Right hindlimb (tissue), 1 donor: ENCODE measurements at places on chromosomes 2 and 18.

GRCh38 chr2:191566344-191566743 is 111.6 kb upstream of the NABP1 start:
- peak; percentile 37 for DNase-seq

GRCh38 chr2:65146078-65146477 is 16.2 kb upstream of the RAB1A start:
- no peak for DNase-seq

DNA sequence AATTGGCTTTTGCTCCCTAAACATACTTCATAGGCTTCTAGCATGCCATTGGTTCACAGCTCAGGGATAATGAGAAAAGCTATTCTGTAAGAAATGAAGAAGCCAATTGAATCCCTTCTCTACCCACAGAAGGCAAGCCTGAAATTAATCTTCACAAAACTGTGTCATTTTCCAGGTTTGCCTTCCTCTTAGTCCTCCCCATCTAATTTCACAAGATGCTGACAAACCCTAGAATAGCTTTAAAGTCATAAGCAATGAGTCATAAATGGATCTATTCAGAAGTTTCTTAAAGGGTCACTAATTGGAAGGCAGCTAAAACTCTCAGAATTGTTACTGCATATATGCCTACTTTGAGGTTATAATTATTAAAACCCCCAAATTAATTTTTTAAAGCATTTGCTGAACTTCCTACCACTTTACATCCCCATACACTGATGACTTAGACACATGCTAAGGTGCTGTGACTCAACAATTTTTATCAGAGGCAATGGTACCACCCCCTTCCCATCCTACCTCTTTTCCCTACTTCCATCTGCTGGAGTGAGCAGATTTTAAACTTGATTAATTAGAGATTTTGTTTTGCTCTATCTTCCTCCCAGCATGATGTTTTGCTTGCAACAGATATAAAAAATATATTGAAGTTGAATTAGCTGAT is 51.3 kb upstream of the NABP1 start:
- no peak for DNase-seq

DNA sequence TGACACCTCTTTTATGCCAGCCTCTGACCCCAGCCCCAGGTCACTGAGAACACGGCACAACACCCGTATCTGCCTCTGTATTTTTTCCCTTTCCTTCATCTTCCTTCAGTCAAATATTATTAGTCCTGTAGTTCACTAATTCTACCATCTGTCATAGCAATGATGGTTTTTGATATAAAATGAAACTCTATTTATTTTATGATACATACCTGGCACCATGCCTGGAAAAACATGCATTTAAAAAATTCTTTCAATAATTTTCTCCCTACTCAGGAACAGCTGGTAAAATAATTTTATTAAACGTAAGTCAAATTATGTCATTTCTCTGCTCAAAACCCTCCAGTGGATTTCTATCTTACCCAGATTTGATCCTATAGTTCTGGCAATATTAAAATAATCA is 224.7 kb downstream of the CDH7 start:
- no peak for DNase-seq

DNA sequence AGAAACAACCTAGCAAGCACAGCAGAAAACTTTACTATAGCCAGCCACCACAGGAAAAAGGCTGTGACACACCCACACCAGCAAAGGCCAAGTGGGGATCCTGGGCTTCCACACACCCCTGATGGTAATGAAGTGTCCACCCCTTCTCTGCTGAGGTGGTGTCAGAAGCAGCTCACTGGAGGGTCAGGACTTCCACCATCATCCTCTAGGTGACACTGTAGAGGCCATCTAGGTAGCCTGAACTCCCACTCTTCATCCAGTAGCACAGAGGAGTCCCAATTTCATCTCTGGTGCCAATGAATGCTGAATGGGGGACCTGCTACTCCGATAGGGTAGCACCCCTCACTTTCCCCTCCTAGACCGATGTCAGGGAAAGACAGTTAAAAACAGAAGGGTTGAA is 1544.4 kb downstream of the LRP1B start:
- DNase-seq: no peak

DNA sequence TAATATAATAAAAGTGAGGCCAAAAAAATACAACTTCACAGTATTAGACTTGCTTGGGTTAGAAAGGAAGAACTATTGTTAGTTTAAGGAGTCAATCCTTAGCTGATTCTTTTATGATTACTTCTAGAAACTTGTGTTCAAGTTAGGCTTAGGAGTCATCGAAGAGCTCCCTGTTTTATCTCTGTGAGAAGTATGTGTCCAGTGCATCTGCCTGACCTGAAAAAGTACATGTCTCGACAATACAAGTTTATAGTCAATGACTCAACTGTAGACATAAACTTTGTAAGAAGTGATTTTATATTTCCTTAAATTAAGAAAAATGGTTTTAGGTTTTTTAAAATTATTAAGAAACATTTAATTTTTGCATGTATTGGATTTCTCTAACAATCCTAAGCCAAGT is 571.2 kb downstream of the ZEB2 start:
- no peak for DNase-seq

- no peak for DNase-seq
These were observed 15.6 kb upstream of the RMND5A start for GRCh38 chr2:86704459-86704971.

DNA sequence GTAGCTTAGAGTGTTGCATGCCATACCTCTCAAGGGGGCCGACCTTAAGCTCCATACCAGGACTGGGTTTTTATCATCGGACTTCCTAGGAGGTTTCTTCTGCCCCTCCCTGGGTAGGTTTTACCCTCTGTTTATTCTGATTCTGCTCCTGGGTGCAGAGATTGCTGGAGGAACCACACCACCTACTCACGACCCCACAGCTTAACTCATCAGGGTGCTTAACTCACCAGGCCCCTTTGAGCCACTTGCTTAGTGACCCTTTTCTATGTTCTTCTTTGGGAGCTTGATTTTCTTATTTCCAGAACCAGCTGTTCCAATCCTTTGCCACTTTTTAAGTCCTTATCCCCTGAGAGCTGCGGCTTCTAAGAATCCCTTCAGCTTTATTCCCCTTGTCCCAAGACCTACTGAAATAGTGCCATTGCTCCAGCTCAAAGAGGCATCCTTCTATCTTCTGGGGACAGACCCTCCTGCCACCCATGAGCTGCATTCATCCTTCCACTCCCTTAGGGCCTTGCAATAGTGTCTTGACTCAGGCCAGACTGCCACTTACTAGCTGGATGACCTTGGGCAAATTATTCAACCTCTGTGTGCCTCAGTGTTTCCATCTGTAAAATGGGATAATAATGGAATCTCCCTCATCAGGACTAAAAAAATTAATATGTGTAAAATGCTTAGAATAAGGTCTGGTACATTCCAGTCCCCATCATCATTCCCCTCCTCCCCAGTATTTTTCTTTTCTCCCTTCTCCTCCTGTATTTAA is 5.8 kb downstream of the OXER1 start:
- DNase-seq: no peak

DNA sequence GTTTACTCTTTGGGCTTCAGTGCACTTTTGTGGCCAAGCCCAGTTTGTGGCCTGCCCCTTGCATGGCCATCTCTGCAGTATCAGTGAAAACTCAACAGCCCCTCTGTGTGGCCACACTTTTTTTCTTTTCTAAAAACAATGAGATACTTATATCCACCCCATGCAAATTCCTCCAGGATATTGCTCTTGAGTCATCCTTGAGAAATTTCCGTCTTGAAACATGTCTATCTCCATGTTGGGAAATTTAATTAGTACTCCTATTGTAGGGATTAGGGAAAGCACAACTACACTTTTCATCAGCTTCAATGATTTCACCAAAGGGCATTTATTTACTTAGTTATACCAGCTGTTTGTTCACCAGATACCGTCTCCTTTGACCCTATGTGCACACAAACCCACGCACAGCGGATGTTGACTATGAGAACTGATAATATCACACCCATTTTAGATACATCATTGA is 993.1 kb downstream of the TSN start:
- DNase-seq: no peak

DNA sequence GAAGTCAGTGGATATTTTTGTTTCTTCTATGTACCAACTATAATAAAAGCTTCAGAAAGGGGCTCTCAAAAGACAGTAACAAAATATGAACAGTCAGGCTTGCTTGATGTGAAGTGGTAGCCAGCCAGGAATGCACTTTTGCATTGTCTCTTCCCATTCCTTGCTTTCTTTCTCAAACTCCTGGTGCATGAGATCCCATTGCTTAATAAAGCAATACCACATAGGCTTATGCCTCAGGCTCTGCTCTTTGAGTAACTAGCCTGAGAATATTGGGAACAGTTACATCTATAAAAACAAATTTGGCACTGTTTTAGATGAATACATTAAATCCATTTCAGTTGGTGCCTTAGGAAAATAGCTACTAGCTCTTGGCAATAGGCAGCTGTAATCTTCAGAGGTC is 62.6 kb upstream of the ST6GAL2 start:
- DNase-seq: no peak

- DNase-seq: no peak
These were observed 264.3 kb downstream of the KLHL29 start for GRCh38 chr2:23649303-23649702.

DNA sequence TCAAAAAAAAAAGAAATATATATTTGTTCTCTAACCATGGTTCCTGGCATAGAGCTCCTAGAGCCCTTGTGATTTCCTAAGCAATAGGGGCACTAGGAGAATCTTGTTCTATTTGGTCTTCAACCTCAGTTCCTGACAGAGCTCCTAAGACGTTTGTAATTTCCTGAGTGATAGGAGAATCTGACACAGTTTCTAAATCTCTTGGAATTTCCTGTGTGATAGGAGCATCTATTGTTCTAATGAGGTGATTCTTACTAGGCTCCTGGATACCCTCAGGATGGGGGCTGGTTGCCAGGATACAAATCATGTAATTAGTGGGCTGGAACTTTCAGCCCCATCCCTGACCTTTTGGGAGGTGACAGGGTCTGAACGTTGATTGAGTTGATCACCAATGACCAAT is 245.8 kb downstream of the ZEB2 start:
- DNase-seq: no peak

DNA sequence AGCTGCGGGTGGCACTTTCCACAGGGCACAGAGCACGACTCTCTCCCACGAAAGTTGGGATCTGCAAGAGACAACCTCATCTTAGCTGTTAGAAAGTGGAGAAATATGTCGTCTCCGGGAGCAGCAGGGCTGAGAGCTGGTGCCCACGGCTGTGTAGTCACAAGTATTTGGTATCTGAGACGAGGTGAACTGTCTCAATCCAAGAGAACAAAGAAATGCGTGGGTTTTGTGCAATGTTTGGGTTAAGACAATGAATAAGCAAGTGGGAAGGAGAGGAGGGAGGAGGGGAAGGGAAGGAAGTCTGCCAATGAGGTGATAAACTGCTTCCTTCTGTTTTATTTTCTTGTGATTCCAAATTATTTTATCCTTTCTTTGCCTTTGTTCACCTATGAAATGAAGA is 18.0 kb downstream of the DYTN start:
- DNase-seq: no peak

GRCh38 chr18:10900435-10900834 is 248.9 kb downstream of the PIEZO2 start:
- no peak for DNase-seq

GRCh38 chr2:160224507-160224906 is 24.4 kb upstream of the ITGB6 start:
- no peak for DNase-seq

DNA sequence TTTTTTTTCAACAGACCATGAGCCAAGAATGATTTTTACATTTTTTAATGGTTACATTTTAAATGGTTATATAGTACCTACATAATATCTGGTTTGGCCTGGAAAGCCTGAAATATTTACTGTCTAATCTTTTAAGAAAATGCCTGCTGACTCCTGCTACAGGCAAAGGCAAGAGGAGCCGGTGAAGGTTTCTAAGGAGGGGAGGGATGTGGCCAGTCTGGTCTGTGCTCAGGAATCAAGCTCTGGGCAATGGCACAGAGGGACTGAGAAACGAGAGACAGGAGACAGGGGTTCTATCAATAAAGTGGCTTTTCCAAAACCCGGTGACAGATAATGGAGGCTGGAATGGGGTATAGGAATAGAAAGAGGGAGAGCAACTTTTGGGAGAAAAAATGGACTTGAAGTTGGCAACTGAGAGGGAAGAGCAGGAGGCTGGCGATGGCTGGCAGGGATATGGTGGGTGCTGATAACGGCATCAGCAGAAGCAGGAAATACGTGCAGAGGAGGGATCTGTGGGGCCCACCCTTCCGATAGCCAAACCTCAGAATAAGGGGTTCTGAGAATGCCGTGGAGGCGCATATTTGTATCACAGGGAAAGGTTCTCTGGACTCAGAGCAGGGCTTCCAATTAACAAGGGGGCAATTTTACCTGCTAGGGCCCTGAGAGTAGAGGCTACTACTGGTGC is 64.0 kb upstream of the DNMT3A start:
- DNase-seq: no peak

GRCh38 chr2:111900859-111901258 is 2.5 kb downstream of the MERTK start:
- peak; percentile 59 for DNase-seq

- no peak for DNase-seq
These were observed 309.4 kb upstream of the EPAS1 start for GRCh38 chr2:45987856-45988255.

- no peak for DNase-seq
These were observed 17.9 kb upstream of the LRRTM1 start for GRCh38 chr2:80322311-80322920.

- DNase-seq: no peak
These were observed 84.7 kb downstream of the ALPK2 start for GRCh38 chr18:58544179-58544578.

GRCh38 chr2:15943378-15944280 is 3.3 kb downstream of the MYCN start:
- DNase-seq: peak; percentile 84

DNA sequence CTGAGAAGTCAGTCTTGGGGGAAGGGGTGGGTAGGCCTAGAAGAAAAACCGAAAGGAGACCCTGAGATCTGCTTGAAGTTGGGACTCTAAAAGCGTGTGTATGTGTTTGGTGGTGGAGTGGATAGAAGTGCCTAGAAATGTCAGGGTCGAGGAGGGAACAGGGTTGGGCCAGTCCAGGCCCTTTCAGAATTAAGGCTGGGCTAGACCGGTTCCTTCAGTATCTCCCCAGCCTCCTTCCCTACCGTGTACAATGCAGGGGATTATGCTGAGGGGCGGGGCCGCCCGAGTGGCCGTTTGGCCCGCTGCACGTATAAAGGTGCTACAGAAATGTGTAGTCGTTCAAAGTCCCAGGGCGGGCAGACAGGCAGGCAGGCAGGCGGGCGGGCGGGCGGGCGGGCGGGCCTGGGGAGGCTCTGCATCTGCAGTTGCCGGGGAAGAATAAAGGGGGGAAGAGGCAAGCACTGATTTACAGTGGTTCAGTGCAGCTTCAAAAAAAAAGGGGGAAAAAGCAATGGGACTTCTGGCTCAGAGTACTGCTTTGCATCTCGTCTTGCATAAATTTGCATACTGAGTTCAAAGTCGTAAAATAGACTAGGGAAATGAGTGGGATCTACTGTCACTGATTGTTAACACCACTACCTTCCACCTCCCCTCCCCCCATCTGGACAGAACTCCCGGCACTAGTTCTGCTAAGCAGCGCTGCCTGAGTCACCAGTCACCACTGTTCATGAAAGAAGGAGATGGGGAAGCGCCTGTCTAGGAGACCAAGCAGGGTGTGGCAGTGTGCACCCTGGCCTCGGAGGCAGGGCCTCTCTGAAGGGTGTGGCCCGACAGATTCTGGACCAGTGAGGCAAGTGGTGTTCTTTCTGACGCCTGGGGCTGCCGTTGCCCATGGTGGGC is 3.6 kb downstream of the IGFBP2 start:
- peak; percentile 39 for DNase-seq
